ENCODE measurements at places on chromosomes 11 and 22.

DNA sequence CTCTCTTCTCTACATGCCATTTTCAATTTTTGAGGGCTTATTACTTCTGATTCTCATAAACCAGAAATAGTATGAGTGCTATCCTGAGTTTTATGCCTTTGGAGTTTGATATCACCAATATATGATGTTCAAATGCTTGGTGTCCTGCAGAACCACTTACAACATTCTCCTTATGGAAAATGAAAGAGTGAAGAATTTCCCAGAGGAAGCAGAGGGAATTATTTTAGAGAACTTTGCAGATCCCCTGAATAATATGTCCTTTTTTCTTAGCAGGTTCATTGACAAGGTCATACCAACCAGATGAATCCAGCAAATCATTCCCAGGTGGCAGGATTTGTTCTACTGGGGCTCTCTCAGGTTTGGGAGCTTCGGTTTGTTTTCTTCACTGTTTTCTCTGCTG, at the start of gene OR4D5:
TSS of gene OR4D5 (plus strand) at position 301 of the 400 bp plus-strand sequence. CDS start at position 301, 0 bp downstream.
- DNase-seq, result no peak

- DNase-seq, result no peak
Measured at GRCh38 chr11:32081129-32081641, 9.7 kb upstream of the RCN1 start.

DNA sequence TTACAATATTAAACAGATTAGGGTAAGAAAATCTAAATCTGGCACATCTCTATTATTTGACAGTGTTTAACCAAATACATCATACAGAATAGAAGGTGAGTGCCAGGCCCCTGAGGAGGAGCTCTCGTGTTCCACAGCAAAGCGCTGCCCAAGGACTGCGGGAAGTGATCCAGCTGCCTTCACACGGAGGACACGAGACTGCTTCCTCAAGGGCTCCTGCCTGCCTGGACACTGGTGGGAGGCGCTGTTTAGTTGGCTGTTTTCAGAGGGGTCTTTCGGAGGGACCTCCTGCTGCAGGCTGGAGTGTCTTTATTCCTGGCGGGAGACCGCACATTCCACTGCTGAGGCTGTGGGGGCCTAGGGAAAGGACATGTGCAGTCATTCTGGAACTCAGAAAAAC, 71.1 kb downstream of the NCAPD3 start:
- DNase-seq, result no peak

DNA sequence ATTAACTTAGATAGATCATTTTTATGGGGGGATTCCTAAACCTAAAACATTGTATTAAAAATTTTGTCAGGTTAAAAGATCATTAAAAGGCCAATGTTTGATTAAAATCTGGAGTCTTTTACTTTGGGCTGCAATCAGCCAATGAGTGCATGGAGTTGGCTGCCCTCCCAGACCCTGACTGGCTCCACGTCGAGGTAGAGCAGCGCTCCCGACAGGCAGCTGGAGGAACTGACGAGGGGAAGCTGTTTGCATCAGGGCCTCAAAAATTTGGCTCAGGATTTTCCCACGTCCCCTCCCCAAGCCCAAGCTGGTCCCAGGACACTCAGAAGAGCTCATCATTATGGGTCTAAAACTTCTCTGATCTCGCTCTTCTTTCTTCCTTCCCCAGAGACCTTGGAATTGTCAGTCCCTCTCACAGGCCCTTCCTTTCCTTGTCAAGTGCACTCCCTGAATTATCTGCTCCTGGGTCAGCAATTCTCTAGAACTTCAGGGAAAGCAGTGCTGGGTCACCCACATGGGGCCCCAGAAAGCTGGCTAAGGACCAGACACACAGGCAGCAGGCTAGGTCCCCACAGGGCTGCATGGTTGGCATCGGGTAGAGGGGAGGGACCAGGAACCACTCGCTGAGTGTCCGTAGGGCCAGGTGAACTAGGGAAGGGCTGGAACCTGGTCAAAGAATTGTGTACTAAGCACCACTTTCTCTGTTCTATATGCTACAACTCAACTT, 119.6 kb upstream of the IGLL5 start:
- no peak for DNase-seq

DNA sequence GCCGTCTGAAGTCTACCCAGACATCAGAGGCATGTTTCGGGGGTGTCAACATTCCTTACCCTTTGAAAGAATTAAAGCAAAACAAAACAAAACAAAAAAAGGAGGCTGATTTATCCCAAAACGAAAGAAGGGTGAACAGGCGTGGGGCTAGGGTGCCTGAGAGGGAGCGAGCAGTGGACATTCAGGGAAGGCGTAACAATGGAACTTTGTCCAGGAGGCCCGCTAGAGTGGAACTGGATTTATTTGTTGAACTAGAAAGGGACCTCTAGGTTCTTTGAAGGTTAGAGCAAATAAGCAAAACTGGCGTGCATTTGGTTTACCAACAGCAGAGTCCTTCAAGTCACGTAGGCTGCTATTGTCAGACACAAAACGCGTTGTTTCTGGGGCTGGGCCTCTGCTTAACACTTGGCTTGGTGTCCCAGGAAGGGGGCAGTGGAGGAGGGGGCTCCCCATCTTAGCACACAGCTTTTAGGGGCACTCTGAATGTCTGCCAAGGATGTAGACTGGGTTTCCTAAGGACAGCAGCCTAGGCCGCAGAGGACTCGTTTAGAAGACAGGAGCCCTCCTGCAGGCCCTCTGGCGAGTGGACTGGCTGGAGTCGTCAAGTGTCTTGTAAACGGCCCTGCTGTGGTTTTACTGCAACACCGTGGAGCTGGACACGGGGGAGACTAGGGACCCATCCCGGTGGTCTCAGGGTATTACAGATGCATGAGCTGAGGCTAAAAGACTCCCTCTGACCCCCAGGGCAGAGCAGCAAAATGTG, 203.7 kb upstream of the SORL1-AS1 start:
- no peak for DNase-seq

- DNase-seq, result no peak
Measured at GRCh38 chr22:44164031-44164430, 16.7 kb upstream of the PARVG start.

- DNase-seq, result no peak
Measured at GRCh38 chr11:97445561-97445960, 1055.7 kb downstream of the JRKL start.

DNA sequence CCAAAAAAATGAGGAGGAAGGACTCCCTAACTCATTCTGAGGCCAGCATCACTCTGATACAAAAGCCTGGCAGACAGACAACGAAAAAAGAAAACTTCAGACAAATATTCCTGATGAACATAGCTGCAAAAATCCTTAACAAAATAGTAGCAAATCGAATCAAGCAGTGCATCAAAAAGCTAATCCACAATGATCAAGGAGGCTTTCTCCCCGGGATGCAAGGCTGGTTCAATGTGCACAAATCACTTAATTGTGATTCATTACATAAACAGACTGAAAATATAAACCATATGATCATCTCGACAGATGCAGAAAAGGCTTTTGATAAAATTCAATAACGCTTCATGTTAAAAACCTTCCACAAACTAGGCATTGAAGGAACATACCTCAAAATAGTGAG, 16.4 kb downstream of the MTMR2 start:
- no peak for DNase-seq

- no peak for DNase-seq
Measured at GRCh38 chr11:14854057-14854456, 38.0 kb downstream of the CYP2R1 start.

DNA sequence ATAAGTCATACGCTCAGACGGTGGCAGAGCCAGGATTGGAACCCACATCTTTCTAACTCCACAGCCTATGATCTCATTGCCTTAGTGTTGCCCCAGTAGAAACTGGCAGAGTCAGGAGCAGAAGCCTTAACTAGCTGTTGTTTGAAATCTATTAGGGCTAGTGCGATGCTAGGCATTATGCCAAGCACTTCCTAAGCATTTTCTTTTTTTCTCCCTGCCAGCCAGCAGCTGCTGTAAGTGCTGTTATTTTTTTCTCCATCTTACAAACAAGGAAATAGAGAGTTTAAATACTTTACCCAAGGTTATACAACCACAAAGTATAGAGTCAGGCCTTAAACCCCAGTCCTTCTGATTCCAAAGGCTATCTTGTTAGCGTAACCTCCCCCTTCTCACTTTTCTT, 161.0 kb upstream of the SORL1-AS1 start:
- no peak for DNase-seq

DNA sequence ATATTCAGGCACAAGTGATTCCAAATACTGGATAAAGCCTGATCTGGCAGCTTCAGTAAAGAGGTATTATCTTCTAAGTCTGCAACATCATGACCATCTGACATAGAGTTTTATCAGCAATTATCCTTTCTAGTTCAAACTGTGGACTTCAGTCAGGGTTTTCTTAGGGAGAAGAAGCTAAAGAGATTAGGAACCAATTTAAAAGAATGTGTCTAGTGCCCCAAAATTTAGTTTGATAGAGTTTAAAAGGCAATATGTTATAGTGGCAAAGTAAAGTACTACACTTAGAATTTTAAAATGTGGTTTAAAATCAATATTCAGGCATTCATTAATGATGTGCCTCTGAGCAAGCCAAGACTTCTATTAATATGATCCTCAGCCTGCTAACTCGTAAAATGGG, 5.4 kb downstream of the PAK1 start:
- DNase-seq, result no peak

GRCh38 chr22:41563051-41563711, 2.4 kb downstream of the CSDC2 start:
- DNase-seq, result no peak

DNA sequence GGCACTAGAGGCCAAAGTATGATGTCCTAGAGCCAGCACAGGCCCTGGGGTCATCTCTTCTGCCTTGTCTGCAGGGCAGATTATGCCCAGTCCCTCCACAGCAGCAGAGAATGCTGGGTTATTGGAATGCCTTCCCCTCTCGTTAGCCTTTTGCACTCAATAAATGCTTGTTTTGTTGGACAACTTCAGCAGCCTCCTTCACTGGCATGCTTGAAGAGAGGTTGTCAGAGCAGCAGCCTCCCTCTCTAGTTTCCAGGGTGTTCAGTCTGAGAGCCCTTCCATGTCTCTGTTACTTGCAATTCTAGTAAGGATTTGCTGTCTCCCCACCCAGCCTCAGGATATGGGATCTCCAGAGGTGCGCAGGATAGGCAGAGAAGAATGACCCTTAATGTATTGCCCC, 82.9 kb downstream of the PKNOX2 start:
- DNase-seq, result no peak

- no peak for DNase-seq
Measured at GRCh38 chr22:42500161-42500835, 19.3 kb downstream of the RRP7A start.

DNA sequence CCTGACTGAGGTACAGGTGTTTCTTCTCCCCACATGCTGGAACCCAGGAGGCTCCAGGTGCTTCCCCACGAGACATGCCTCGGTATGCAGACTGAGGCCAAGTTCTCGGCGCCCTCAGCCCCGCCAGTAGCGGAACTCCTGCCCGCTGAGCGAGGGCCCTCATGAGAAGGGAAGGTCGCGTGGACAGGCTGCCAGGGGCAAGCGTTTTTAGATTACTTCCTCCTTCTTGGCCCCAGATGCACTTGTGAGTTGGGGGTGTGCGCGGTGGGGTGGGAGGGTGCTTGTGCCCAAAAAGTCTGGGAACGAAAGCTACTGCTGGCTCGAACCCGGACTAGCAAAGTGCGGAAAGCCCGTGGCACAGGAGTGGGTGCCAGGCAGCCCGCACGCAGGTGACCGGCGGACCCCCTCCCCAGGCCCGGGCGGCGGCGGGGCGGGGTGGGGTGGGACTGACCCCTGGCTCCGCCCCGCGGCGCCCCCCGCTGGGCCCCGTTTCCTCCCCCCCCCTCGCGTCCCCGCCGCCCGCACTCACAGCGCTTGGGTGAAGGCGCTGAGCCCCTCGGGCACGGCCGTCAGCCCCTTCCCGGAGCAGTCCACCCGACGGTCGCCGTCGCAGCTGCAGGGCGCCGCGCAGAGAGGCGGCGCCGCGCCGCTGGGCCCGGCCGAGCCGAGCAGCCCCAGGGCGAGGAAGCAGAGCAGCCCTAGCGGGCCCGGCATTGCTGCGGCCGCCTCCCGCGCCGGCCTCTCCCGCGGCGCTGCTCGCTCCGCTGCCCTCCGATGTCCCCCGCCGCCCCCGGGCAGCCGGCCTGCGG, 797 bp downstream of the LGR4 start:
- no peak for DNase-seq

DNA sequence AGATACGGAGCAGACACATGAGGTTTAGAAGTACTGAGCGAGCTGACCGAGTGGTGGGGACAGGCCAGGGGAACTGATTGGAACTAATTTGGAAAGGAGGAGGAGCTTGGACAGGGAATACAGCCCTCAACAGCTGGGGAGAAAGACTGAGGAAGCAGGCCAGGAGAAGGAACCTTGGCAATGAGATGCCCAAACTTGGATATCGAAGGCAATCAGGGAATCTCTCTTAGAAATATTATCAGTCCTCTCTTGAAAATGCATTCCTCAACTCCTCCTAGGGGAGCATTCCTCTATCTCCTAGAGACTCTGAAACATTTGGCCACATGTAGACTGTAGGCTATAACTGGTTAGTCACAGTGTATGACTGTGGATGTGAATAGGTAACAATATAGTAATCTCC, 284.6 kb downstream of the GUCY1A2 start:
- DNase-seq, result no peak

DNA sequence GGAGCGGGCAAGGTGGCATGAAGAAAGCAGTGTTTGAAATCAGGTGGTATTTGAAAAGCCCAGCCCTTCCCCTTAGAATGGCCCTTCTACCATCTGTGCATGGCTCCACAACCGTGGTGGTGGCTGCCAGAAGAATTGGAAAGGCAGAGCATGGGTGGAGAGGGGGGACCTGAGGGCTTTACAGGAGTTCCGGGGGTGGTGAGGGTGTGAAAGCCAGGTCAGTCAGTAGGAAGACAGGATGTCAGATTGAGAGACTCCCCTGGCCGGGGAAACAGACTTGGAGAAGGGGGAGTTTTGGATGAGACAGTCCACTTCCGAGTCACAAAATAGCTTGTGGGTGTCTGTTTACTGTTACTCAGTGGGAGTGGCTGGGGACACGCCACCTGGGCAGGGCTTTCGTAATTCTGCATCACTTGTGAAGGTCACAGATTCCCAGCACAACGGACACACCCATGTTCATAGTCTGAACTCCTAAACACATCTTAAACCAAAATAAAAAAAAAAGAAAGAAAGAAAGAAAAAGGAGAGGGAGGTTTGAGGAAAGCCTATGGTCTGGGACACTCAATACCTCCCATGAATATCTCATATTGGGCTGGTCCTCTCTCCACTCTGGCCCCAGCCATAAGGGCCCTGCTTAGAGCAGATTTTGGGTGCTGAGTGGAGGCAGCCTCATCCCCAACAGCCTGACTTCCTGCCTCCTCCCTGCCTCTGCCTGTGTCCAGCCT, 24.4 kb upstream of the SMIM35 start:
- no peak for DNase-seq

GRCh38 chr11:115871161-115871760, 367.0 kb upstream of the CADM1 start:
- DNase-seq, result no peak

DNA sequence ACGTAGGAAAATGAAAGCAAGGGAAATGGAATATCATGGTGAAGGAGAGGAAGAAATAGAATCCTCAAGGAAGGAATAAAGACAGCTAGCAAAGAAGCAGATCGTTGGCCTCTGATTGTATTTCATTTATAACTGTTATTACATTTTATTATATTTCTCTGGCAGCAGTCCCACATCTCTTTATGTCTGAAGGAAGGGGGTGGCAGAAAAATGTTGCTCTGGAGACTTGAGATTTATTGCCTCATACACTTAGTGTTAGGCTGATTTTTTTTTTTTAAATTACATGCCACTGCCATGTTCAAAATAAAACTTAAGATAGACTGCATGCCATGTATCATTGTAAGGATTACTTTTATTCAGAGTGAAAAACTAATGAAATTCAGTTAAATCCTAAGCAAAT, 971.7 kb upstream of the CHORDC1 start:
- DNase-seq, result no peak

GRCh38 chr11:128776424-128777284, 82.8 kb downstream of the FLI1 start:
- DNase-seq, result no peak
